ENCODE measurements at places on chromosomes 5 and 9. TPM values are rescaled to one million over a fixed set of nuclear protein-coding genes. Genes with fewer than 3 reads are reported as not detected.
A peak's percentile ranks its signal among the peaks of the same experiment; 100 is the strongest.

Gene ACOT12
- total RNA-seq, result not detected

Gene SGCD
- total RNA-seq, result not detected

Gene CER1
- not detected for total RNA-seq

Gene RNF180
- 0.21 TPM for total RNA-seq

Gene FAM151B
- 0.63 TPM for total RNA-seq

Gene ADAMTS6
- total RNA-seq, result 0.96 TPM

Gene APBA1
- total RNA-seq, result 0.35 TPM

- no peak for DNase-seq
Observed at GRCh38 chr9:109828254-109828653, 48.3 kb downstream of the PALM2AKAP2 start.

- no peak for DNase-seq
Observed at GRCh38 chr5:126341906-126342630, 81.1 kb upstream of the GRAMD2B start.

- DNase-seq, result no peak
Observed at GRCh38 chr9:125549465-125549871, 157.5 kb downstream of the MAPKAP1 start.

- no peak for DNase-seq
Observed at GRCh38 chr9:9892217-9892616, 720.6 kb downstream of the PTPRD start.

DNA sequence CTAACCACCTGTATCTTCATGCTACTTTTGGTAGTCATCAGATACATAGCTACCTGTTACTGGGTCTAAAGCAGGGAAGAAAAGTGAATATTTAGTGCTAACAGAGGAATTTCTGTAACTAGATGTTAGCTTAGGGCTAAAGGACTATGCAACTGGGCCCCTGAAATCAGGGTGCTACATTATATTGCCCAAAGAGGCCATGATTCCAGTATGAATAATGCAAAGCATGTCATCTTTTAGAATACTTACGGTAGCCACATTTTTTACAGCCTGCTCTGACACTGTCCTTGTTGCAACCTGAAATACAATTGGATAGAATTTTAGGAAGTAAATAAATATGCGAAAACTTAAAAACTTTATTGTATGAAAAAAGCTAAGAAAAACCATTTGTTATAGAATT is 14.4 kb downstream of the SREK1IP1 start:
- DNase-seq, result no peak

DNA sequence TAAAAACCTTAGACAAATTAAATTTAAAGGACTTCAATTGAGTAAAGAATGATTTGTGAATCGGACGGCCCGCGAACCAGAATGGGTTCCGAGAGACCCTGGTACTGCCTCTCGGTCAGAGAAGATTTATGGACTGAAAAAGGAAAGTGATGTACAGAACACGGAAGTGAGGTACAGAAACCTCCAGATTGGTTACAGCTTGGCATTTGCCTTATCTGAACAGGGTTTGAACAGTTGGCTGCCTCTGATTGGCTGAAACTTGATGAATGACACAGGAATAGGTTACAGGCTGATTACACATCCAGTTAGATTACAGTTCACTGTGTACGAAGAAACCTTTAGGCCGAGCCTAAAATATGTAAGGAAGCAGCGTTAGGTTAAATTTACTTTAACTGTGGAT is 156.5 kb upstream of the EGFLAM start:
- no peak for DNase-seq

DNA sequence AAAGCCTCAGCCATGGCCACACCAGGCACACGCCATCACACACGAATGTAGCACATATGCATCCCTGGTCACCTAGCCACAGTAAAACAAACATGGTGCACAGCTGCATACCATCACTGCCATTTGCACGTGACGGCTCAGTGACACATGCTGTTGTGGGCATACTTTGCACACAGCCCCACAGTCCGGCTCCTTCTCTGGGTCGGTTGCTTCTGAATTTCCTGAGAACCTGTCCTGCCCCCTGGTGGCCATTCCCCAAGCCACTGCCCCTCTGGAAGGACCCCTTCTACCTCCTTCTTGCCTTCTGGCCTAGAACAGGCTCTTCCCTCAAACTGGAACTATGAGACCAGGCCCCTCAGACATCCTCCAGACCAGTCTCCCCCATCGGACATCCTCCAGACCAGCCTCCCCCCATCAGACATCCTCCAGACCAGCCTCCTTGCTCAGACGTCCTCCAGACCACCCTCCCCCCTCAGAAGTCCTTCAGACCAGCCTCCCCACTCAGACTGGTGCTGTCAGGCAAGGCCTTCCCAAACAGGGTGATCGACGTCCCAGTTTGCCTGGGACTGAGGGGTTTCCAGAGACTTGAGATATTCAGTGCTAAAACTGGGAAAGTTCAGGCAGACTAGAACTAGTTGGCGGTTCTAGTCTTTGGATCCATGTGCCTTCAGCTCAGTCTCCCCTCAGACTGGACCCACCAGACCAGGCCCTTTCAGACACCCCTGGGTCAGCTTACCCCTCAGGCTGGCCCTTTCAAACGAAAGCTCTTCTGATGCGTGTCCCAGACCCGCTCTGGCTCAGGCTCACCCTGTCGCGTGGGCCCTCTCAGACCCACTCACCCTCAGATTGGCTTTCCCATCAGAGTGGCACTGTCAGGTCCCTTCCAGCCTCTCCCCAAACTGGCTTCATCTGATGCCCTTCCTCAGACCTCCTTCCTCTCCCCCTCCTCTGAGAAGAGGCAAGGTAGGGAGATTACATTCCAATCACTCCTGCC is 24.3 kb upstream of the ENHO start:
- peak; percentile 84 for DNase-seq

DNA sequence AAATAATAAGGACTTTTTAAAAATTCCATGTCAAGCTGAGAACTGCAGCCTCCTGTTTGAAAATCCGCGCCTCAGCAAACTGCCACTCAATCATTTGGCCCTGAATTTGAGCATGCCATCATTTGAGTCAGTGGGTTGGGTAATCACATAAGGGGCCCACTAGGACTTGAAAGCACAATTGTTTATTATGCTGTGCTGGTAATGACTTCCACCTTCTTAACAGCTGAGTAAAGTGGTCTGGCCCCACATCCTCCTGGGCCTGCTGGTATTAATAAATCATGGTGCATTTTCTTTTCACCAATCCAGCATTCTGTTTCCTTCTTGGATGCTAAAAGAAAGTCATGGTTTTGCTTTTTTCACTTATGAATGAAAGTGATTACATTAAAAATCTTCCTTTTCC is 103.0 kb upstream of the CTSL start:
- DNase-seq, result no peak

Measured in activated CD4-positive, alpha-beta T cell treated with anti-CD3 and anti-CD28 coated beads for 36 hours (primary cell).